ENCODE measurements at places on chromosomes 4 and X.

DNA sequence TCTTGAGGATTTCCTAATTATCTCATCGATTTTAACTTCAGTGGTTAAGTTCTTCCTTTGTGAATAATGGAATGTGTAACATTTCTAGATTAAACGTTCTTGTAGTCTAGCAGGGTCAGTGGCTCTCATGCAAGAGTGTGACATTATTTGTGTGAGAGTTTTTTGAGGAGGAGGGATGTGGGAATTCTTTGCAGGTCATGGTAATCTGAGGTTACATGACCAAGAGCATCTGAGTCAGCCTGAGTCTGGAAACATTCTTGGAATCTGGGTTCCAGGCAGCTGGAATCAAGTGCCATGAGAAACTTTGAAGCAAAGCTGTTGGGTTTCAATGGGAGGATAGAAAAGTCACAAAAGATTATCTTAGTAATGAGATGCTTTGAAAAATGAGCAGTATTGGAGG lies 49.5 kb downstream of the GK start:
- no peak for DNase-seq

DNA sequence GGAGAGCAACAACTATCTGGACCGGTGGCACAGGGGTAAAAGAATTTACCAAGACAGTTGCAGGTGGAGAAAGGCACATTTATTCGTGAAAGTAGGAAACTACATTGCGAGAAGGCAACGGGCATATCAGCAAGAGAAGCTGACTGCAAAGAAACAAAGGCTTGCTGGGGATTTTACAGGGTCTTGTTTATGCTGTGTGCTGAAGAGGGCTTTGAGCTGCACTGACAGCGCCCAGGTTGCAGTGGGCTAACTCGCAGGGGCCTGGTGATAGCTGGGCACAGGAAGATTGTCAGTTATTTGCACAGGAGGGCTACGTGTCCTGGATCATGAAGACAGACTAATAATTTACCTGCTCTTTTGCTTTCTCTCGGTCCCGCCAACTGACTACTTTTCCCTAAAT lies 10.7 kb downstream of the TLR3 start:
- no peak for DNase-seq

DNA sequence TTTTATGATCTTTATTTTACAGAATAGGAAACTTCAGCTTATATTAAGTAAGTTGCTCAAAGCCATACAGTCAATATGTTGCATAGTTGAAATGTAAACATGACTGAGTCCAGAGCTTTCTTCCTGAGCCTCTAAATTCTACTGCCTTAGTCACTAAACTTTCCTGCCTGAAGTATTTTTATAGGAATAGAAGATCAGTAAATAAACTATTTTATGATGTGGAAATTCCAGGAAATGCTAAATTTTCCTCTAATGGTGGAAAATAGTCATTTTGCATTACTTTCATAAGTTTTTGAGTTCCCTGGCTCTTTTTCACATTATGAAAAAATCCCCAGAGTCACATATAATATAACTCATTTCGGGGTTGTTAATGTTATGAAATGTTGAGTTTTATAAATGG lies 182.8 kb downstream of the BANK1 start:
- DNase-seq = no peak

- peak; percentile 14 for DNase-seq
Measured at GRCh38 chr4:189941005-189941450, 356 bp downstream of the FRG1 start.

GRCh38 chr4:155960522-155960921 lies 6.9 kb upstream of the CTSO start:
- DNase-seq = no peak

GRCh38 chr4:15543537-15544247 lies 74.0 kb downstream of the CC2D2A start:
- no peak for DNase-seq

GRCh38 chr4:114163051-114163450 lies 183.6 kb upstream of the ARSJ start:
- DNase-seq = no peak

DNA sequence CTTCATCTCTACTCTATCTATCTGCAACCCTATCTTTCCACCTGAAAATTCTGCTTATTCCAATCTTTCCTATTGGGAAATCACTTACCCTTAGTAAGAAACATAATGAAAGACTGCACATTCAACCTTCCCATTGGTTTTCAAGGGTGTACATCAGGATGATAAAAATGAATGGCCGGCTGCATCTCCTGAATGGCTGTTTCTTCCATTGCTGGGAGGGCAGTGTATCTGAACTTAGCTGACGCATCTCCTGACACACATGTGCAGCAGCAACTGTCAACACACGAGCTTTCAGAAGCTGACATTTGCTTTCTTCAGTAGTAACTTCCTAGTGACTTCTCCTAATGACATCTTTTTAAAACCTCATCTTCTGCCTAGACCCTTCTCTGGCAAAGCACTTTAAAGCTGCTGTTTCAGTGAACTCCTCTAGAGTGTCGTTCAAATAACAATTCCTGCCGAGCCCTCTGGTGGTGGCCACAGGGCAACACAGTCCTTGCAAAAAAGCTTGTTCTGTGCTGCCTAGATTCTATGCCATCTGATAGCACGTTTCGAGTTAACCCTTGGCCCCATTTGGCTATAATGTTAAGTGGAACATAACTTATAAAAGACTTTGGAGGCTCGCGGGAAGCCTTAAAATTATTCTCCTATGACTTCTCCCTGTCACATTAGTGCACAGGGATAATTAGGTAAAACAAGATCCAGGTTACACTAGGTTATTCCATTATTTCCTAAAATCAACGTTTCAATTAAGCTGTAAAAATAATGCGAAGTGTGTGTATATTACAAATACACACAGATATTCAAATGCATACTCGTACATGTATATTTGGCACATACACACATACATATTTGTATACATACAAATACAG lies 2340.7 kb downstream of the PCDH7 start:
- DNase-seq = no peak

DNA sequence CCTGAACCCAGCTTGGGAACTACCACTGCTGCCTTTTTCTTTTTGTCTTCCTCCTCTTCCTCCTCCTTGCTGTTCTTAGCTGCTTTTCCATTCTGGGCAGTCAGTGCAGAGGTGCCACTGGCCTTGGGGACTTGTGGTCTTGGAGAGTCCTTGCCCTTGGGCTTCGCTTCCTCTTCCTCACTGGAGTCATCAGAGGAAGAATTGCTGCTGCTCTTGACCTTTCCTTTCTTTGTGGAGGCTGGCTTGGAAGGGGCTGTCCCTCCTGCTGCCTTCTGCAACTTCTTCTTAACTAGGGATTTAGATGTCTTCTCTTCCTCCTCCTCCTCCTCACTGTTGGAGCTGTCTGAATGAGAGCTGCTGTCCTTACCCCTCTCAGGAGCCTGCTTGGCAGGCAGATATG lies 53.2 kb downstream of the FAM9B start:
- no peak for DNase-seq

Data from stimulated activated CD8-positive, alpha-beta memory T cell treated with anti-CD3 and anti-CD28 coated beads, Interleukin-2, amount 100 ng/mL, for 48 hours (primary cell).